ENCODE measurements at places on chromosomes 4 and X. TPM values are rescaled to one million over a fixed set of nuclear protein-coding genes. Genes with fewer than 3 reads are reported as not detected.

Gene FGB
- not detected for polyA plus RNA-seq

Gene UGT2B15
- not detected for polyA plus RNA-seq

Gene GPR119
- polyA plus RNA-seq, result not detected

Gene SMR3B
- polyA plus RNA-seq, result not detected

Gene NXF3
- not detected for polyA plus RNA-seq

Gene DUX4
- polyA plus RNA-seq, result not detected

Gene SPINK2
- polyA plus RNA-seq, result 17.0 TPM

Gene PARM1
- polyA plus RNA-seq, result 0.17 TPM

Gene DYNLT3
- polyA plus RNA-seq, result 26.5 TPM

Gene DOK7
- 4.2 TPM for polyA plus RNA-seq

Gene GIMD1
- not detected for polyA plus RNA-seq

Gene NPY1R
- not detected for polyA plus RNA-seq

Gene PRR32
- polyA plus RNA-seq, result not detected

Gene SGCB
- 0.48 TPM for polyA plus RNA-seq

Gene RAB33A
- 10.5 TPM for polyA plus RNA-seq

Gene SATL1
- not detected for polyA plus RNA-seq

Gene OPHN1
- 0.31 TPM for polyA plus RNA-seq

Gene MAGEB17
- polyA plus RNA-seq, result not detected

Gene PGAM4
- not detected for polyA plus RNA-seq

Gene STATH
- not detected for polyA plus RNA-seq

Gene TRIM60
- not detected for polyA plus RNA-seq

Gene ADAMTS3
- not detected for polyA plus RNA-seq

Gene MSMO1
- polyA plus RNA-seq, result 23.8 TPM

Gene CT45A5
- polyA plus RNA-seq, result not detected

Gene HTR2C
- not detected for polyA plus RNA-seq

Gene GNRHR
- not detected for polyA plus RNA-seq

Gene KLHL13
- 1.3 TPM for polyA plus RNA-seq

Gene HAND2
- polyA plus RNA-seq, result not detected

Gene VEGFC
- not detected for polyA plus RNA-seq

Gene MAEA
- 76.0 TPM for polyA plus RNA-seq

Gene CXXC4
- polyA plus RNA-seq, result 0.14 TPM

Gene JCHAIN
- 2.6 TPM for polyA plus RNA-seq

Gene AMTN
- not detected for polyA plus RNA-seq

Gene GPR50
- not detected for polyA plus RNA-seq

Gene PLP1
- not detected for polyA plus RNA-seq

Gene MAGEA8
- not detected for polyA plus RNA-seq

Gene NKX3-2
- polyA plus RNA-seq, result not detected

Gene NUP62CL
- polyA plus RNA-seq, result 1.7 TPM

Gene CXCL11
- not detected for polyA plus RNA-seq

Gene MCF2
- polyA plus RNA-seq, result not detected

Gene SSR4
- 803 TPM for polyA plus RNA-seq

Gene MSANTD1
- polyA plus RNA-seq, result not detected

Gene STBD1
- 0.91 TPM for polyA plus RNA-seq

Gene CT47A7
- polyA plus RNA-seq, result not detected

Gene LINC00632
- not detected for polyA plus RNA-seq

Gene FRAS1
- polyA plus RNA-seq, result not detected

Gene IL9R
- polyA plus RNA-seq, result not detected

Gene C4orf54
- polyA plus RNA-seq, result not detected

Gene LRIT3
- not detected for polyA plus RNA-seq

Data from immature natural killer cell (primary cell).